ENCODE measurements at places on chromosomes 5 and 9.

- DNase-seq: no peak
Observed at GRCh38 chr9:36293171-36293570, 34.9 kb upstream of the GNE start.

GRCh38 chr5:52148679-52149078 is 639.0 kb upstream of the ITGA1 start:
- DNase-seq: no peak

DNA sequence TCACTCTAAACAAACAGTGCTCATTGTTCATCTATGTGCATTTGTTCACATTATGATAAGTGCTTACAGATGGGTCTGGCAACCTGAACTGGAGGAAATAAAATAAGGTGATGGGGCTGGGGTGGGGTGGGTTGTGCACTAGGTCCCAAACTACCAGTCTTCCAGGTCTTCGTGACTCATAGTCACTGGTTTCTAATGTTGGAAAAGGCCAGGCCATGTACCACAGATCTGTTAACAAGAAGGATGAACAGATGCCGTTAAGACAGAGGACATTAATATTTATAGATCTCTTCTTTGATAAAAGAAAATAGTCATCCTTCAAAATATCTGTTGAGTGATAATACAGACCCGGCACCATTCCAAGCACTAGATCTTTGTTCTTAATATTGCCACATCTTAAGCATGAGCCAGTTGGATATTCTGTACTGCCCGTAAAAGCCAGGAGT is 71.4 kb upstream of the STARD4 start:
- no peak for DNase-seq

GRCh38 chr5:12277504-12278192 is 373.4 kb upstream of the CTNND2 start:
- no peak for DNase-seq

GRCh38 chr5:179435731-179436315 is 90.6 kb upstream of the ADAMTS2 start:
- no peak for DNase-seq

DNA sequence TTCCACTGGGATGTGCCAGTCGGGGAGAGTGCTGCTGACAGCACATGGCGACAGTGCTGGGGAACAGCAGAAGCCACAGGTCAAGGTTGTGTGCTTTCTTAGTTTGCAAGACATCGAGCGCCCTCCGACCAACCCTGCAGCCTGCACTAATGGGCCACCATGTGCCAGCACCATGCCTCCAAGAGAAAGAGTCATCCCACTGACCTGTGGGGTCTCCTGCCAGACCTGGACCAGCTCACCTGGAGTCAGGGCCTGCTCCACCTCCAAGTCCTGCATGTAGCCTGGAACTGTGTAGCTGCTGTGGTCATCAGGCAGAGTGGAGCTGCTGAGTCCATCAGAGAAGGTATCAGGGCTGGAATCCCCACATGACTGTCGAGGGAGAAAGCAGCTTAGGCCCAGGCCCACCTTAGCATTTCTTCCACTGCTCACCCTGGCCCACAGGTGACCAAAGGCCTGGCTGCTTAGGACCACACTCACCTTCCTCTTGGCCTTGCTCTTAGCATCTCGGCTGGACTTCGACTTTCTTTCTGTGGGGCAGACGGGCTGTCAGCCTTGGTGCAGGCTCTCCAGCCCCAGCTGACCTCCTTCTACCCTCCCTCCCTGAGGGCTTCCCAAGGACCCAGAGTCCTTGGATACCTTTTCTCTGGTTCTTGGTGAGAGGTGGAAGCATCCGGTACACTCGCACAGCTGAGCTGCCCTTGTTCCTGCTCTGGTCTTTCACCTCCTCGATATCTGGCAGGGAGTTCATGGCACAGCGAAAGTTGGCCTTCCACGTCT is 4.1 kb downstream of the IRF1 start:
- no peak for DNase-seq
